ENCODE measurements at places on chromosomes 2 and 18.

DNA sequence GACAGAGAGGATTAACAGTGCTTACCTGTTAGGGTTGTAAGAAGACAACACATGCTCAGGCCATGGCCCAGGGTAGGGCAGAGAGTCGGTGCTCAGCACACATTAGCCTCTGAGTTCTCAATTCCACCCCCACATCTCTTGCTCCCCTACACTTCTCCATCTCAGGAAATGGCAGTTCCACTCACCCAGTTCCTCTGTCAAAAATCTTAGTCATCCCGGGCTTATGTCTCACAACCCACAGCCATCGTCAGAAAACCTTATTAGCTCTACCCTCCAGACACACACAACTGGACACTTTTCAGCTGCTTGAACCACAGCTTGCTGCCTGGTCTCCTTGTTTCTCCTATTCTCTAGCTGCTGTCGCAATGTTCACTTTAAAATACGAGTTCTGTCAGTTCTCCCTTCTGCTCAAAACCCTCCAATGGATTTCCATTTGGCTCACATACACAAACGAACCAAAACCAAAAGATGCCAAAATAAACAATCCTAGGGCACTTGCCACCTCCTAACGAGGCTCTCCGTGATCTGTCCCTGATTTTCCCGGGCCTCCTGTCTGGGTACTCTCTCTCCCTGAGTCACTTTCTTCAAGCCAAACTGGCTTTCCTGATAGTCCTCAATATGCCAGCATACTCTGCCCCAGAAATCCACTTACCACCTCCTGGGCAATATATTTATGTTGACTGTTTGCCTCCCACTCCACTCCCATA lies 89.7 kb downstream of the KCTD1 start:
- DNase-seq = no peak

DNA sequence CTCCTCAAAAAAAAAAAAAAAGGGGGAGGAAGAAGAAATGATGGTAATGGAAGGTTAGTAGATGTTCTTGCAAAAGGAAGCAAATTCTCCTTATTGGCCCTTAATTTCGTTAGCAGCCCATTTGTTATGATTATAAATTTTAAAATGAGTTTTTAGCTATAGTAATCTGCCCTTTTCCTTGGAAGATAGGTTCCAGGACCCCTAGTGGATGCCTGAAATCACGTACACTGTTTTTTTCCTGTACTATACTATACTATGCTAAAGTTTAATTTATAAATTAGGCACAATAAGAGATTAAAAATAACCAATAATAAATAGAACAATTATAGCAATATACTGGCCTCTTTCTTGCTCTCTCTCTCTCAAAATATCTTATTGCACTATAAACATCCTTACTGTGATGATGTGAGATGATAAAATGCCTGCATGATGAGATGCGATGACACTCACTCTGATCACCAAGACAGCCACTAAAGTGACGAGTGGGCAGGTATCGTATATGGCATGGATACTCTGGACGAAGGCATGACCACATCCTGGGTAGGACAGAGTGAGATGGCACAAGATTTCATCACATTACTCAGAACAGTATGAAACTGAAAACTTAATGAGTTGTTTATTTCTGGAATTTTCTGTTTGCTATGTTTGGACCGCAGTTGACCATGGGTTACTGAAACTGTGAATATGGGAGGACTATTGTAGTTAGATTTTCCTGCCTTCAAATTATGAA lies 87.2 kb downstream of the KCTD18 start:
- no peak for DNase-seq

- no peak for DNase-seq
These were observed 11.1 kb downstream of the CRACDL start for GRCh38 chr2:98924910-98925309.

DNA sequence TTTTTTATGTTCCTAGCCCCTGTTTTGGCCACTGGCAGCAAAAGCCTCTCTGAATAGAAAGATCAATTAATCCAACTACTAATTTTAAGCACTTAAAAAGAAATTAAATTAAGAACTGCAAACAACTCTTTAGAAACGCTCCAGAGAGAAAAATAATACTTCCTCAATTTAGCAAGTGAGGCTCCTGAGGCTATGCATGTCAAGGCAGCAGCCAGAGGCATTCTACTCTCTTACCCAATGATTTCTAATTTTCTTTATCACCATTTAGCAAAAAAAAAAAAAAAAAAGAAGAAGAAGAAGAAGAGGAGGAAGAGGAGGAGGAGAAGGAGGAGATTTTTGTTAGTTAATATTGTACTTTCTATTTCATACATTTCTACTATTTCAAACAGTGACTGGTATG lies 68.5 kb downstream of the TMEM237 start:
- DNase-seq = no peak

DNA sequence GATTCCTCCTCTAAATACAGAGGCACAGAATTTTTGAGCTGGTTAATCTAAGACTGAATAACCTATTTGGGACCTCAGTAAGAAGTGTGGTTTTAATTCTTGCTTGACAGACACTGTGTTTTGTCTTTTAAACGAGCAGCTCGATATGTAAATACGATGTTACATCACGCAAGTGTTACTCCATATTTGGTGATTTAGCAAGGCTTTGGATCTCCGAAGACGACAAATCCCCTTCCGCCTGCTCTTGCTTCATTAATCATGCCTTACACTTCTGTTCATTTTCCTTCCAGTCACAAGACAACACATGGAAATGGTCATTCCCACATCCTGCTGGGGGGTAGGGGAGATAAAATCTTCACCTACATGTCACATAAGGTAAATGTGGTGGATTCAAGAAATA lies 9.4 kb downstream of the BCL11A start:
- no peak for DNase-seq

Measured in CD4-positive, alpha-beta T cell treated with Interleukin-21 for 1 hour (primary cell).